Foreskin keratinocyte (primary cell): ENCODE measurements at places on chromosomes 7 and 10. TPM values are rescaled to one million over a fixed set of nuclear protein-coding genes. Genes with fewer than 3 reads are reported as not detected.
A peak's percentile ranks its signal among the peaks of the same experiment; 100 is the strongest.

JMJD1C gene
- 42.0 and 51.6 TPM in 2 replicates for total RNA-seq

DNA sequence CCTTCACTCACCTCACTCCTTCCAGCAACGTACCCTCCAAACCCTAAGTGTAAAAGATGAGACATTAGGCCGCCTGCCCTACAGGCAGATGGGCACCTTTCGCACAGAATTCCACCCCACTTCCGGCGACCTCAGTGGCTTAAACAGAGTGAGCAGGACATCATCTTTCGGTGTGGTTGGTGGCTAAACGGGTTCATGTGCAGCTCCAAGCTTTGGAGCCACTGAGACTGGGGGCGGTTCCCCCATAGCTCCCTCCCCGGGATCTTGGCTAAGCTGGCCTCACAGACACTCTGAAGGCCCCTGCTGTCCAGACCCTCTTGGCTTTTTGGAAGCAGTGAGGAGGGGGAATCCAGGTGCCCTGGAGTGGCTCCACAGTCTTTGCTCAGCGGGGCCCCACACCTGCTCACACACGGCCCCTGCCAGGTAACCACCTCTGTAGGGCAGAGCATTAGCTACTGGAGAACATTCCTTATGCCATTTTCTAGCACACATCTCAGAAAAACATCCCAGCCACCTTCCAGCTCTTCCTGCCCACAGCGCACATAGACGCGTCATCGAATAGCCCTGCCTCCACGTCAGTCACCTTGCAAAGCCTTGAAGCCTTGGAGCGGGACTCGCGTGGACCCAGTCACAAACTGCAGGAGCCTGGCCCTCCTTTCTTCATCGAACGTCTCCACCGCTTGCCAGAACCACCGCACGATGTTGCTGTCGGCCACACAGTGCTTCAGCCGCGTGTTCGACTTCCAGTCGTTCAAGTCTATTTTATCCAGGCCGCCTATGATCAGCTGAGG, 108.8 kb downstream of the SMURF1 start:
- DNase-seq: no peak

DNA sequence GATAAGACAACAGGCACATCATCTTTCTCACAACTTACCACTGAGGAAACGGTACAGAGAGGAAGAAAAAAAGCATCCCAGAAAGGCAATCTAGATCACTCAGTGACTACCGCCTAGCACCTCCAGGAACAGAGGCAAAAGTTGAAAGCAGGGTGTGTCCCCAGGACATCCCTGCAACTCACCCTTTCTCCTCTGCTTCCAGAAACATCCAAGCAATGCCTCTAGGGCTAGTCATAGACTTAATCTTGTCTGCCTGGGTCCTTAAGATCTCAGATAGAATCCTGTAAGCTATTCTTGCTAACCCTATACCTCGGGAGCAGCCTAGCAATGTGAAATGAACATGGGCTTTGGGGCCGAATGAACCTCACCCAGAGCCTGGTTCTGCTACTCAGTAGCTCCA, 18.8 kb upstream of the PDCD4 start:
- no peak for DNase-seq

DNA sequence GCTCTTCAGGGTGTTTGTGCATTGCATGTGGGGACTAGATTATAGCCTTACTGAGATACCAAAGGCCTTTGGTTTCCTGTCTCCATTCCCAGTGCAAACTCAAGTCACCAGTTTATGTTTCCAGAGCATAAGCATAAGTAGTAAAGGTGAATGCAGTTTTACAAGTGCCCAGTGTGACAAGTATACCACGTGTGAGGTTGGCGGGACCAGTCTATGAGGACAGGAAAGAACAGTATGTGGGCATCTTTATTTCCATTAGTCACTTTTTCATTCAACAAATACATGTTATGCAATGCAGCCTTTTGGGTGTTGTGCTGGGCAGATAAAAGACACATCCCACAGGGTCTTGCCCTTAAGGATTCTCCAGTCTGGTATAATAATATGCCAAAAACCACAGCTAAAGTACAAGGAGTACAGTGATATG, 146.5 kb downstream of the ARID5B start:
- no peak for DNase-seq

- peak; percentile 83 for DNase-seq
These were observed 2.6 kb downstream of the MET start for GRCh38 chr7:116674508-116675173.

DNA sequence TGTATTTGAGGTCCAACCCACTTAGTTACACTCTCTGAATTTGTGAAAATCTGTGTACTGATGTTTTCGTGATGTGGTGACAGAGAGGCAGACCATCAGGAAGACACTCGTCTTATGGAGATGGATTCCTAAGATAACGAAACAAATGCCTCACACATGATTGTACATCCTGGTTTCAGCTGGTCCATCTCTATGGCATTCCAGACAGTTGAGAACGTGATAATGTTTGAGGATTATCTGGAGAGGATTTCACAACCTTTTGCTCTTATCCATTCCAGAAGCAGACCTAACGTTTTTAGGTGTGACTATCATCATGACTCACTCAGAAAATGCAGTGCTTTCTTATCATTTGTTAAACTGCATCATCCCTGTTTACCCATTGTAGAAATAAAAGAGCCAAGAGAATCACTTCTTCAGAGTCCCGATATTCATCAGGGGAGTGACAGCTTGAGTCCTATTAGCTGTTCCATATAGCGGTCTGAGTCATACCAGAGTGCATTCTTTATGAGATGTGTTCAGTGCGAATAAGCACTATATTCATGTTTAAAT, 74.5 kb downstream of the BMPER start:
- peak; percentile 99 for DNase-seq

HTR5A gene
- not detected in 2 replicates for total RNA-seq

NXPH1 gene
- not detected in 2 replicates for total RNA-seq

- DNase-seq: no peak
These were observed 620.0 kb downstream of the CNTNAP2 start for GRCh38 chr7:146736446-146737190.

- DNase-seq: peak; percentile 4
These were observed 58.5 kb downstream of the PHYHIPL start for GRCh38 chr10:59234816-59235429.

- DNase-seq: no peak
These were observed 86.0 kb downstream of the ARID5B start for GRCh38 chr10:61987537-61987936.

- DNase-seq: no peak
These were observed 105.1 kb downstream of the NRP1 start for GRCh38 chr10:33229252-33229948.

DNA sequence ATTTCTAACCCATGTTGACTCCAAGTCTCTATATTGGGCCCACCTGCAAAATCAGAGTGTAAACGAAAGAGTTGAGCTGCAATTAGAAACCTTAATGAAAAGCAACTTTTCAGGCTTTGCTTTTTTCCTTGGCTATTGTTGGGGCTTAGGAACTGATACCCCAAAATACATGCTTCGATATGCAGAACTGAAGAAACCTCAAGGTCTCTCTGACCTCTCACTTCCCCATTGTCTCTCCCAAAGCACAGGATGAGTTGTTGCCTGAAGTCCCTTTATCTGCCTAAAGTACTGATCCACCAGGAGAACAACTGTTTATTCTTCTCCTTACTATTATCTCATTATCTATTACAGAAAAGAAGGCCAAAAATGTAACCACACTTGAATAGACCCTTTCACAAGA, 666.0 kb upstream of the LRRTM3 start:
- DNase-seq: no peak
